ENCODE measurements at places on chromosomes 2 and 18.

DNA sequence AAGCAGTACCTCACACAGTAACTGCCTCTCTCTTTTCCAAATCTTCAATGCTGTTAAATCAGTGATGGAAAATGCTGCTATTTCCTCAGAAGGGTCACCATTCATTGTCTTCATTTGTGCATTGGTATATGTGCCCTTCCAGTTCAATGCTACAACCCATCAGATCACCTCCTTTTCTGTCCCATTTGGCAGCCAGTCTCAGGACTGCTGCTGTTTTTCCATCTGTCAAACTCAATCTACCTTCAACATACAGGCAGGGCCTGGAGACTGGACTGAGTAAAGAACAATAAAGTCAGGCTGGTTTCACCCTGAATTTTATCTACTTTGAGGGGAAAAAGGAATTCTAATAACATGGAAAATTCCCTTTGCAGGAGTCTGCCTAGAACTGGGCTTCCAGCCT lies 17.9 kb downstream of the ZNF385B start:
- DNase-seq: no peak

DNA sequence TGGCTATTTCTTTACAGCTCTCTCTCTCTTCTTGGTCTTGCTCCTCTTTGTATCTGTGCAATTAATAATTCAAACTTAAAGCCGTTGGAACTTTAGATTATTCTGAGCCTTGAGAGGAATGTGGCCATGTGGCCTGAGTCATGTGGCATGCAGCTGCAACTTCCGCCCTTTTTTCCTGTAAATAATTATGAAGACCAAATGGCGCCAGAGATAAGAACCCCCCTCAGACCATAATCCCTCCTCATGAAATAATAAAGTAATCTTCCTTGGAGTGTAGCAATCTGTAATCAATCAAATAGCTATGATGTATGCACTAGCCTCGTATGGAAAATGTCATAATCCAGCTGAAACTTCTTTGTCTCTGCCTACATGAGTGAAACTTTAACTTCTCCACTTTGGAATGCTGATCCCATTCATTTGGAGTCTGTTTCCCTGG lies 13.5 kb upstream of the TWSG1 start:
- DNase-seq: no peak

- DNase-seq: no peak
These were observed 1162.8 kb downstream of the DSC3 start for GRCh38 chr18:29879763-29880162.

GRCh38 chr2:66109419-66109818 lies 325.5 kb upstream of the MEIS1 start:
- DNase-seq: no peak

DNA sequence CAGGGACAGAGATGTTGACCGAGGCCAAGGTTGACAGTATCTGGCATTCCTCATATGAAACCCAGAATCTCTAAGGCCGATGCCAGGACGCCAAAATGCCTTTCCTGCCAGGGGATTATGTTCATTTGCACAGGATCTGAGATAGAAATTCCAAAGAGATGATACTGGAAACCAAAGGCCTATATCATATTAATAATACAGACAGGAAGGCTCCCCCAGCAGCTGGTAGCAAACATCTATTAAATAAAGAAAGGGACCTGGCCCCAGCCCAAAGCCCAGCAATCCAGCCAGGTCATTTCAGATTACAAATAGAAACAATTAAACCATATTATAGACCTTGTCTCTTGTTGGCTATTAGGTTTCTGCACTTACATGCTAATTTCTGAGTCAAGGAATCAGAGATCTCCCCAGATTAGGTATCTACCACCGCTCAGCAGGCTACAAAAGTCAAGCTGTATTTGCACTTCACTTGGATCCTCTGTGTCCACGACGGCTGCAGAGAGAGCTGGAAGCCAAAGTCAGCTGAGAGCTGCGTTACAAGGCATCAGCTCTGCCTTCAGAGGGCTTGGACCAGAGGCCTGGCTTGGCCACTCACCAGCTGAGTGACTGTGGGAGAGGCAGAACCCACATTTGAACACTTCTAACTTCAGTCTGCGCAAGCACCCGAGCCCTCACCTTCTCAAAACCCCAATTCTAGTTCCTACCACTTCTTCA lies 269.3 kb upstream of the SIX2 start:
- DNase-seq: peak; percentile 52

- no peak for DNase-seq
These were observed 600.1 kb downstream of the IRS1 start for GRCh38 chr2:226199555-226199954.

GRCh38 chr2:72146347-72147302 lies 1.0 kb downstream of the CYP26B1 start:
- no peak for DNase-seq

GRCh38 chr18:77524909-77525308 lies 275.3 kb downstream of the GALR1 start:
- no peak for DNase-seq

DNA sequence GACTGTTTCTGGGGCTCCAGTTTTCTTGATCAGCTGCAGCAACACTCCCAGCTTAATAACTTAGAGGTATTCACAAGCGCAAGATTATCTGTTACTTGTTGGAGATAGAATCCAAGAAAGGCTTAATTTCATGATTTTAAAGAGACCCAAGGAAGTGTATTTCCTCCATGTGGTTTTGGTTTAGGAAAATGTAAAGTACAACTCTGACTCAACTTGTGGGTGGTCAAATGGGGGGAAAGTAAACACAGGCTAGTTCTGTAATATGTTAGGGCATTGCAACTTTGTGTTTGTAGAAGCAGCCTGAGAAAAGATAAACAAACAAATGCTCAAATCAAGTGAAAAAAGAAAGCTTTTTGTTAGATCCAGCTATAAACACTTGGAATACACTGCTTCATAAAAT lies 90.1 kb upstream of the COL3A1 start:
- DNase-seq: no peak

- DNase-seq: no peak
These were observed 33.4 kb upstream of the DYSF start for GRCh38 chr2:71419976-71420375.

GRCh38 chr18:30582078-30582477 lies 460.5 kb downstream of the DSC3 start:
- no peak for DNase-seq

- DNase-seq: peak; percentile 91
These were observed 35.4 kb downstream of the INPP4A start for GRCh38 chr2:98479959-98480524.

DNA sequence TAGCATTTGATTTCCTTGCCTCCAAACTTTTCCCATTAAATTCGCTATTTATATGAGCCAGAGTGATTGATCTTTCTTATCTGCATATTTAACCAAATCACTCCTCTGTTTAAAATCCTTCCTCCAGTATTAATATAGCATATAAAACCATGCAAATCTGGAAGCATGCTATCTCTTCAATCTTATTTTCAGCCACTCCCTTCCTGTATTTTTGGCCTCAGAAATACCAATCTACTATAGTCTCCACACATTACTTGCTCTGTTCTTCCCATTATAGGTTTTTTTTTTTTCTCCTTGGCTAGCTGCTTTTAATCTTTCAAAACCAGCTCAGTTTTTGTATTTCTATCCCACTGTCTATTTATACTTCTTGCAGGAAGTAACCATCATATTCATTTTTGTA lies 19.1 kb downstream of the MAP2 start:
- DNase-seq: no peak

DNA sequence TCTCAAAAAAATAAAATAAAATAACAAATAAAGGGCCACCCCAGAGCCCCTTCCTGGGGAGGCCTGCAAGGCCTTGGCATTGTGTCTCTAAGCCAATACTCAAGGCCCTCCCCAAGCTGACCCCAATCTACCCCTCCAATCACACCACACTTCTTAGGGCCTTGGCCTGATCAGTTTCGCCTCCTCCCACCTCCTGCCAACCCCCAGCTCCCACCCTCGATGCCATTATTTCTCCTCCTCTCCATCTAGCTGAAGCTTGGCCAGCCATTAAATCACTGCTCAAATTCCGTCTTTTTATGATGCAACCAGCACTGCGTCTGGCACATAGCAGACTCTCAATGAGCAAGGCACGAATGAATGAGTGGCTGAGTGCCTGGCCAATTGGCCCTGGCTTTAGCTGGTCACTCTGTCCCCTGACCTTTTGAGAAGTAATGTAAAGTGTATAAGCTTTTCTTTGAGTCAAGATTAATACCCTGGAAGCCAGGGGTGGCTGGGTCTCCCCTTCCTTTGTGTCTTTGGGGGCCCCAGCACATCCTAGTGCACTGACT lies 55.9 kb downstream of the SMAD7 start:
- DNase-seq: no peak

GRCh38 chr2:72759755-72760154 lies 66.1 kb downstream of the EXOC6B start:
- no peak for DNase-seq

- peak; percentile 94 for DNase-seq
These were observed 29.2 kb upstream of the PPP4R1 start for GRCh38 chr18:9643549-9643948.

DNA sequence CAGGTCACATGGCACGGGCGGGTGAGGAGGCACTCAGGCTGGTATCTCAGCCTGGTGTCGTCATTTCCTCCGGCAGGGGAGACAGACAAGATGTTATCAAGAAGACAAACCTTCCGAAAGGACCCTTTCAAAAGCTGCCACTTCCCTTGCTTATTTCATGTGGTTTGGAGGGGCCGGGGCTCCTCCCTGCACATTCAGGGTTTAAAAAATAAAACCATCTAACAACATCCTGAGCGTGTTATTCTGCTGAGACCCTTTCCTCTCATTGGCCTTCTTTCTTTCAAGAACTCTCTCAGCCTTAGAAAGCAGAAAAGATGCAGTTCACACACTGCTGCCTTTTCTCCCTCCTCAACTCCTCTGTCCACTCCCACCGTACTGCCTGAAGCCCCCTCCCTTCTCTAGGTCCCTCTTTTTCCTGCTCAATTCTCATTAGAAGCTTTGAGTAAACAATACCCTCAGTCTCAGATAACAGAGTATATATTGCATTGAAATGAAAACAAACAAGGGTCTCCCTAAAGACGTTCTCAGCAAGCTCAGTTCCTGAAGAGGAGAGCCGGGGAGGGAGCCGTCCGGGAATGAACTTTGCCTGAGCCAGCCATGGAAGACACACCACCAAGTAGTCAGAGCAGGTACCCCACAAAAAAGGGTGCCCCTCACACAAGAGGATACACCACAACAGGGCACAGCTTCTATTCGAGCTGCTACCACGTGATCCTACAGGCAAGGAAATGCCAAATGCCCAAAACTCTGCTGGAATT lies 9.7 kb downstream of the SMAD7 start:
- no peak for DNase-seq

DNA sequence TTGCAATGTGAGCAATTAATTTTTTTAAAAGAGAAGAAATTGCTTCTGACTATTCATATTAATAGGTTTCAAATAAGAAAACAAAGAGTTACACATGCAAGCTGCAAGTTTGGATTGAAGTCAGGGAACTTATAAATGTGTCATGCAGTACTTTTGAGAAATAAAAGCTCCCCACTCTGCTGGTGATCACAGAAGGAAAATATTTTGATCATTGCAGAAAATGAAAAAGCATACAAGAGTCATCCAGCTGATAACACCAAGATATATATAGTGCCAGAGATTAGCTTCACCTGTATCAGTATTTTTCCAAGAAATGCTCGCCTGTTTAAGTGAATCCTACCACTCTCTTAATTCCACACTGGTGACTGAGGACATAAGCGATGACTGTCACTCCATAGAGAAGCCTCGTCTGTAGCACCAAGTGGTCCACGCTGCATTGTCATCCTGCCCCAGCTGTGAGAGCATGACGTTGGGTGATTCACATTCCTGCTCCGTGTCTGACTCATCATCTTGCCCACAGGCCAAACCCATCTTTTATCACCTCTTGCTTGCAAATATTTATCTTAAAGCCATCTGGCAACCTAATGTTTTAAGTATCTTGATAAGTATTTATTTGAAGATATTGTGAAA lies 178.0 kb downstream of the ASXL3 start:
- peak; percentile 75 for DNase-seq

GRCh38 chr2:101401906-101402305 lies 14.6 kb upstream of the CREG2 start:
- no peak for DNase-seq

GRCh38 chr2:135745545-135745944 lies 3.9 kb downstream of the UBXN4 start:
- peak; percentile 54 for DNase-seq

DNA sequence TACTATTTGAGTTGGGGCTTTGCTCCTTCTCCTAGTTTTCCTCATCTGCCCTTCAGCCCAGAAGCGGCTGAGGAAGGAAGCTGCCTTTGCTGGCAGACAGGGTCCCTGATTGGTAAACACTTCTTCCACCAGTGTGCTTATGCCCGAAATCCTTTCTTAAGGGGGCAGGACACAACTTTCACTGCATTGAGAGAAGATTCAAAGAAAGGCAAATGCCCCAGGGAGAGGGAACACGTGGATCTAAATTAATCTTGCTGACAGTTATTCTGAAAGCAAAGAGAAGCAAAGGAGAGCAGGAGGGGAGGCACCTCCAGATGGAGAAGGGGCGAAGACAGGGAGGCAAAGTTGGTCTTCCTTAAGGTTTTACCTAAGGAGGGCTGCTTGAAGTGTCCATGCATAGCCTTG lies 92.1 kb upstream of the EFEMP1 start:
- DNase-seq: no peak
